ENCODE measurements at places on chromosomes 7 and 10.

- DNase-seq: no peak
Observed at GRCh38 chr7:2858621-2859020, 14.5 kb upstream of the GNA12 start.

GRCh38 chr10:125984865-125985495 is 88.6 kb downstream of the FANK1 start:
- no peak for DNase-seq

DNA sequence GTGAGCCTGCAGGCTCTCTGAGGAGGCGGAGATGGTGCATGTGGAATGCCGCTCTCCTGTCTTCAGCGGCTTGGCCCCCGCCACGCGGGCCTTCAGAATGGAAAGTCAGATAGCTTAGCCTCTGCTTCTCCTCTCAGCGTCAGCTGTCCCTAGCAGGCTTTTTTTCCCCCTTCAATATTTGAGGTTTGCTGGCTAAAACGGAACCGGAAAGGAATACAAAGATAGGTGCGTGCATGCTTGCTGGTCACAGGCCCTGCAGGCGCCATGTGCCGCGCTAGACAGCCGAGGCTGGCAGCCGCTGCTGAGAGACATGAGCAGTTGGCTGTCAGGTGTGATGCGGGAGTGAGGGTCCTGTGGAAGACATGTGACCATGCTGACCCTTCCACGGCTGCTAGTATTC is 161.2 kb upstream of the COBL start:
- DNase-seq: no peak

GRCh38 chr10:131160219-131160875 is 151.2 kb downstream of the TCERG1L start:
- DNase-seq: no peak

DNA sequence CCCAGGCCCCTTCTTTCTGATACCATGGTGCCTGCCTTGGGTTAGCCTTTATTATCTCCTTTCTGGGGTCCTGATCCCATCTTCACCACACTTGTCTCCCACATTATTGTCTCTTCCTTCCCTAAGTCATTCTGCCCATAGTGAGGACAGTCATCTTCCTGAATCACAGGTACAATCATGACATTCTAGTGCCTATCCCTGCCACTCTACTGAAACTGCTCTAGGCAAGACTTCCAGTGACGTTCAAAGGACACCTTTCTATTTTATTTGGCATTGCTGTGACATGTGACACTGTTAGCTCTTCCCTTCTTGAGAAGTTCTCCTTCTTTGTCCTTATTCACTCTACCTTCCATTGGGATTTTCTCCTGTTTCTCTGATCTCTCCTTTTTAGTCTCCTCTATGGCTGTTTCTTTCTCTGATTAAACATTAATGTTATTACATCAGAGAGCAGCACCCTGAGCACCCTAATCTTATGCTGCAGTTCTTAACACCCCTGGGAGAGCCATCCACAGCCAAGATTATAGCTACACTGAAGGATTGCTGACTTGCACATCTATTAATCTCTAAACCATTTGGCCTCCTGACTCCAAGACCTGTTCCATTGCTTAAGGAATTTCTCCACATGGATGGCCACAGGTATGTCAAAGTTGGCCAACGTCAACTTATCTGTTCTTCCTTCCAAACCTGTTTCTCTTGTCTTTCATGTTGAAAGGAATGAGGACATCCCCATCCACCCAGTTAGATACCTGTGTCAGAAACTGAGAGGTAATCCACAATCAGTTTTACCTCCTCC is 10.9 kb downstream of the MACC1 start:
- no peak for DNase-seq

GRCh38 chr10:16544591-16544990 is 22.9 kb upstream of the C1QL3 start:
- no peak for DNase-seq

DNA sequence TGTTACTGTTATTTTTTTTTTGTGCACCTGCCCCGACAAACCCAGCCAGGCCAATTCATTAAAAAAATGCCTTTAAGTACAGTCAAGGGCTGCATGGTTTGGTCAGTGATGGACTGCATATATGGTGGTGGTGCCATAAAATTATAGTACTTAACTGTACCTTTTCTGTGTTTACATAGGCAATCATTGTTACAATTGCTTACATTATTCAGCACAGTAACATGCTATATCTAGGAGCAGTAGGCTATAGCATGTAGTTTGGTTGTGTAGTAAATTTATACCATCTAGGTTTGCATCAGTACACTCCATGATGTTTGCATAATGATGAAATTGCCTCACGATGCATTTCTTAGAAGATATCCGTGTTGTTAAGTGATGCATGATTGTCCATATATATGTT is 58.0 kb downstream of the STK31 start:
- no peak for DNase-seq

DNA sequence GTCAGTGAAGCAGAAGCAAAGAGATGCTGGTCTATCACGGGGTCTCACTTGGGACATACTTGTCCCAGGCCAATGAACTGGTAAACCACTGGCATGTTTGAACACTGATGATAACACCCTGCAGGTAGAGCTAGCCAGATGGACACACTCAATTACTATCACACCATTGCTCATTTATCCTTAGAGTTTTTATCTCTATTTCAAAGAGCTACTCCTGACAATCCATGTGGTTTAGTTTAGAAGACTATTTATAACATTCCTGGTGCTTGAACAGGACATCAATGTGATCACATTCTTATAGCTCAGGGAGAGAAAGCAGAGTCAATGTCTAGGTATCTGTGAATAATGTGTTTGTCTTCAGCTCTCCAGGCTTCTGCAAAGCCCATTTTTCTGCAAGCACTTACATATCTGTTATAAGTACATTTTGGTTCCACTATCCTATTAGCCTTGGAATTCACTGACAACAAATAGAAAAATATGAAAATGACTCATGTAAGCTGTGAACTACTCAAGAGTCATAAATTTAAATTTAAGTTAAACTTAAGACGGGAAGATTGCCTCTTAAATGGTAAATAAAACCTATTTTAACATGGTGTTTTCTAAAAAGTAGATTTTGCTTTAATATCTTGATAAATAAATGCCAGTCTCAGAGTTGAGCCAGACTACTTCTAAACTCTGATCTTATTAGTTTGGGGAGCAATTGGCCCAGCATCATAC is 106.7 kb upstream of the MBL2 start:
- no peak for DNase-seq
